ENCODE measurements at places on chromosomes 13 and 19.

GRCh38 chr13:79803989-79804388 lies 323.0 kb downstream of the NDFIP2 start:
- DNase-seq: no peak

DNA sequence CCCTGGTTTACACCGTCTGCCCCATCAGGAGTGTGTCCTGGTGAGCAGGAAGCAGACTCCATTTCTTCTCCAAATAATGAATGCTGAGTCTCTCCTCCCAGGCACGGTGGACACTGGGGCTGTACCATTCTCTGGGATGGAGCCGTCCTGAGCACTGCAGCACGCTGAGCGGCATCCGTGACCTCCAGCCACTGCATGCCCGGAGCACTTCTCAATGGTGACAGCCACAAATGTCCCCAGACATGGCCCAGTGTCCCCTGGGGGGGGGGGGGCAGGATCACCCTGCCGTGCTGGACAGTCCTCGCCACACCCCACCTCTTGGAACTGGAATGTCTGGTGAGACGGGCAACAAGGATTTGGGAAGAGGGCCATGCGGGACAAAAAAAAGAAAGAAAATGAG lies 37.4 kb downstream of the GNG7 start:
- peak; percentile 42 for DNase-seq

- no peak for DNase-seq
Measured at GRCh38 chr13:39341251-39341650, 261.7 kb downstream of the LHFPL6 start.

- DNase-seq: no peak
Measured at GRCh38 chr19:47230054-47230920, 712 bp downstream of the BBC3 start.

DNA sequence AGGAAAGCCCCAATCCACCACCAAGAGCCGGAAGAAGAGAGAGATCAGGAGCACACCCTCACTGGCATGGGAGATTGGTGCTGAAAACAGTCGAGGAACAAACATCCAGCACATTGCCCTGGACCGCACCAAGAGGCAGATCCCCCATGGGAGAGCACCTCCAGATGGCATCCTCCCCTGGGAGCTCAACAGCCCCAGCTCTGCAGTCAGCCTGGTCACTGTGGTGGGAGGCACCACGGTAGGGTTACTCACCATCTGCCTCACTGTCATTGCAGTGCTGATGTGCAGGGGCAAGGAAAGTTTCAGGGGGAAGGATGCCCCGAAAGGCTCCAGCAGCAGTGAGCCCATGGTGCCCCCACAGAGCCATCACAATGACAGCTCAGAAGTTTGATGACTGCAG lies 110.2 kb downstream of the STOML3 start:
- no peak for DNase-seq

- no peak for DNase-seq
Measured at GRCh38 chr13:77836423-77836822, 82.2 kb downstream of the EDNRB start.

GRCh38 chr13:47481536-47481935 lies 519.5 kb downstream of the SUCLA2 start:
- DNase-seq: no peak

GRCh38 chr13:28045861-28046260 lies 54.5 kb downstream of the FLT3 start:
- DNase-seq: no peak

DNA sequence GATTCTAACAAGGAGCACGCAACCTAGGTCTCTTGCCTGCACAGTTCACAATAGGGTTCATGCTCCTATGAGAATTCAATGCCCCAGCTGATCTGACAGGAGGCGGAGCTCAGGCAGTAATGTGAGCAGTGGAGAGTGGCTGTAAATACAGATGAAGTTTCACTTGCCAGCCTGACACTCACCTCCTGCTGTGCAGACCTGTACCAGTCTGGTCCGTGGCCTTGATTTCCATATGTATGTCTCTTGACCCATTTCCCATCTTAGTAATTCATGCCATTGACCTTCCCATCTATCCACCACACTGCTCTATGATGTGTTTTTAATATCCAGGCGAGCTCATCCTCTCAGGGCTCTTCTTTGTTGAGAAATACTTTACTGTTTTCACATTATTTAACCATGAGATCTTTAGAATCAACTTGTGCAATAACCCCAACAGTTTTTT lies 95.2 kb downstream of the LRCH1 start:
- DNase-seq: no peak

DNA sequence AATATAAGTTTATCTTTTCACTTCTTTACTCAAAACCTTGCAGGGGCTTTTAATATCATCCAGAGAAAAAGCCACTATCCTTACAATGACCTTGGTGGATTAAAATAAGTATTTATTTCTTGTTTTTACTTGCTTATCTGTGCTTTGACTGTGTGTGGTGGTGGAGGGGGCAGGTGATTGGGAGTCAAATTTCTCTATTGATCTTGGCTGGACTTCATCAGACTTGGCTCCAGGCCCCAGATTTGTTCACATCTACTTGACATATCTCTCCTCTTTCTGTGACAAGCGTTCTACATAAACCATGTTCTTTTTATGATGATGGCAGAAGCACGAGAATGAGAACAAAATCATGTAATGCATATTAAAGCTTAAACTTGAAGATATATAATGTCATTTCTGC lies 670.8 kb downstream of the PCDH17 start:
- DNase-seq: no peak

- DNase-seq: no peak
Measured at GRCh38 chr19:6457958-6458694, 1.5 kb downstream of the SLC25A23 start.

- DNase-seq: no peak
Measured at GRCh38 chr19:16445238-16446107, 26.3 kb downstream of the EPS15L1 start.

GRCh38 chr13:51518827-51519226 lies 65.4 kb upstream of the WDFY2 start:
- no peak for DNase-seq

DNA sequence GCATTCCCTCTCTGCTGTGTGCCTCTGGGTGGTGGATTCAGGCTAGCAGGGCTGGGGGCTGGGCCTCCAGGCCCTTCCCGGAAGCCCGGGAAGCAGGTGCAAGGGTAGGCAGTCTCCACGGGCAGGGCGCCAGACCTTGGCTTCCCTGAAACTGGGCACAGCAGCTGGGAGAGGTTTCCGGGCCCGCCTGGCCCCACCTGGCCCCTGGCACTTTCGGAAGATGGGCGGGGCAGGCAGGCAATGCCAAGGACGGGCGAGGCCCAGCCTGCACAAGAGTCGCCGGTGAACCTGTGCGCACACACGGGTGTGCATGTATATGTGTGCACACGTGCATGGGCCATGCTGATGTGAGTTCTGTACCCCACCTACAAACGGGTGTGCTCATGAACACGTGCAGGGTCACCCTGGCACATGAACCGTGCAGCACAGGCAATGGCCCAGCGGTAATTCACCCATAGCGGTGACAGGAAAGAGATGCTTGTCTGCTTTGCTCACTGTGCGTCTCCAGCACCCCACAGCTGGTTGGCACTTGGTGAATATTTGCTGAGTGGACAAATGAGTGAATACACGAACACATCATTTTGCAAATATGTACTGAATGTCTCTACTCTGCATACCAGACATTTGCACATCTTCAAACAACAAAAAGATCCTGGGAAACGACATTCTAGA lies 15.3 kb downstream of the GADD45B start:
- no peak for DNase-seq

GRCh38 chr19:7870571-7871436 lies 3.4 kb downstream of the PRR36 start:
- no peak for DNase-seq

DNA sequence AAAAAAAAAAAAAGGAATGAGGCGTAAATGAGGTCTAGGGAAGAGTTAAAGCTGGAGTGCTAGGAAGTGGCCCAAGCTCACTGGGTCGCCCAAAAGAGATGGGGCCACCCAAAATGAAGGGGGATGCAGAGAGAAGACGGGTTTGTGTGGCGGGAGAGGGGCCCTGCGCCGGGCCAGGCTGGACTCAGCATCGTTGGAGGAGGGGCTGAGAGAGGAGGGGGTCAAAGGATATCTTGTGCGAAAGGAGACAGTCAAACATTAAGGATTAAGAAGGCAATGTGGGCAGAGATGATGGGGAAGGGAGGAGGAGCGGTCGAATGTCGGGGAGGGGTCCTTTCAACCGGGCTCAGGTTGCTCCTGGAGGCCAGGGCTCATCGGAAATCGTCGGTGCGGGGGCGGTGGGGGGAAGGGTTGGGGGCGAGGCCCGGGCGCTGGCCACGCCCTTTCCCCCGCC lies 825 bp upstream of the CARM1 start:
- DNase-seq: no peak

GRCh38 chr13:28964803-28965202 lies 144.7 kb downstream of the MTUS2 start:
- no peak for DNase-seq

DNA sequence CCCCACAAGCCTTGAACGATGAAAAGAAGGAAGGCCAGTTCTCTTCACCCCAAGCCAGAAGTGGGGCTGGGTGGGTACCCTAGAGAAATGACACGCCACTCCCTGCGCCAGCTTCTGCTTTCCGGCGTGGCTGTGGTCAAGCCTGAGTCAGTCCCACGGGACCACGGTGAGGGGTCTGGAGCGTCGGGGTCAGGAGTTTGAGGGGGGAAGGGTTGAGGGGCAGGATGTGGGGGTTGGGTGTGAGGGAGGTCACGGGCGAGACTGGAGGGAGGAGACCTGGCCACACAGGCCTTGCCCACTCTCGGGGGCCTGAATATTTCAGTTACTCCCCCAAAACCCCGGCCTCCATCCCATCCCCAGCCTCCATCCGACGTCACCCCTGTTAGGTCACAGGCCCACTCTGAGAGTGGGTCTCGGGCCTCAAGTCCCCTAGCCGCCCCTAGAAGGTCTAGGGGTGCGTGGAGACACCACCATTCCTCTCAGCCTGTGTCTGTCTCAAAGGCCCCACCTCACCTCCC lies 500 bp upstream of the IFI30 start:
- DNase-seq: no peak

DNA sequence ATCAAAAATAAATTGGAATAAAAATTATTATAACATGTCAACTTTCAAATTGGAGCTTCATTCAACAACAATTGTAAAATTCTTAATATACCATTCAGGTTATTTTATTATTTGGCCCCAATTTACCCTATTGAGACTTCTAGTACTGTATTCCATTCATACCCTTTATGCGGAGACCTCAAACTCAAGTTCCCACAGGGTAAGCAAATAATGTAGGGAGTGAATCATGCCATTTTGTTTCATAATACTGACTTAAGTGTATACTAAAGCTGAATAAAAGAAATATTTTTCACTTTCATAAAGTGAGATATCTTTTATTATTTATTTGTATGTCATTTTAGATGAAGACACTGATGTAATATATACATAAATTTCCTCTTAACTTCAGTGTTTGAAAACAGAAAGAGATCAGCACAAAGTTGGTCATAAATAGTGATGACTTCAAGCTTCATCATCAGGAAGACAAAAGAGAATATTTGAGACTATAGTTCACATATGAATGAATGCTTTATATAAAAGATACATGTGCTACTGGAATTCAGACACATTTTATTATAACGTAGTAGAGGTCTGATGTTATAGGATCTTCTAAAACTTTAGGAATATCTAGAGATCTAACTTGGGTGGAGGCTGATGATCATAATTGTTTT lies 894.4 kb upstream of the PCDH9 start:
- no peak for DNase-seq

DNA sequence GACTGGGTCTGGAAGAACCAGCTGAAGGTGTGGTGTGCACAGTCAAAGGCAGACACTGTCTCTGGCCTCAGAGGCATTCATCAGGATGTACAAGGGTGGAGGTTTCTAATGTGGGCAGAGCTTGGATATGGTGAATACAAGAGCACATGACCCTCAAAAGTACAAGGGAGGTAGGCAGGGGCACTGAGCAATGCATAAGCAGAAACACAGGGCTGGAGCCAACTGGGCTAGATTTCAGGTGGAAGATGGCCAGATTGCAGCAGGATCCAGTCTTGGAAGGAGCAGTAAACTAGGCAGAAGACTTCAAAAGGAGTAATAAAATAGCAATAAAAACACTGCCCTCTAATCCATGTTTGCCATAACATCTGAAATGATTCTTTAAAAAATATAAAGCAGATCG lies 417.1 kb downstream of the OLFM4 start:
- DNase-seq: no peak

GRCh38 chr13:20344836-20345490 lies 112.8 kb upstream of the GJB6 start:
- no peak for DNase-seq

GRCh38 chr13:86409466-86410241 lies 610.4 kb upstream of the SLITRK6 start:
- DNase-seq: no peak

- no peak for DNase-seq
Measured at GRCh38 chr13:94342436-94343242, 136.8 kb downstream of the DCT start.

GRCh38 chr19:49042177-49042576 lies 1.5 kb upstream of the CGB5 start:
- no peak for DNase-seq

DNA sequence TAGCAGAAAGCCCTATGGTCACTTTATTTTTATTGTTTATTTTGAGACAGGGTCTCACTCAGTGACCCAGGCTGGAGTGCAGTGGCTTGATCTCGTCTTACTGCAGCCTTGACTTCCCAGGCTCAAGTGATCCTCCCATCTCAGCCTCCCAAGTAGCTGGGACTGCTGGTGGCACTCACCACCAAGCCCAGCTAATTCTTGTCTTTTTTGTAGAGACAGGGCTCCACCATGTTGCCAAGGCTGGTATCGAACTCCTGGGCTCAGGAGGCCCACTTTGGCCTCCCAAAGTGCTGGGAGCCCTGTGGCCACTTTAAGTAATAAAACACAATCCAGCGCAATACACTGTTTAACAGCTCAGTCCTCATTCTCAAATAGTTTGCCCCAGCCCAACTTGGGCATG lies 69.3 kb downstream of the NUFIP1 start:
- no peak for DNase-seq

DNA sequence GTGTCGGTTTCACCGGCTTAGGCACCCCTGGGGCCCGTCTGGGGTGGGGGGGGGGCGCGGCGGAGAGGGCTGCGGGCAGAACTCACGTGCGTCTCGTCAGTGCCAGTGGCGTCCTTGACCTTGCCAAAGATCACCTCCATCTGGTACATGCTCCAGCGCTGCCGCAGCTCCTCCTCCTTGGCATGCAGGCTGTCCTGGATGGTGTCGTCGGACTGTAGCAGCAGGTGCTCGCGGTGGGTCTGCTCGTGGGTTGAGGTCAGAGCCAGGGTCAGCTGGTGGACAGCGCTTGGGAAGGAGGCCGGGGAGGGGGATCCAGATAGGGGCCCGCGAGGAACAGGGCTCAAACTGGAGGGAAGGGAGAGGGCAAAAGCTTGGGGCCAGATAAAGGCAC lies 4.7 kb upstream of the RGL3 start:
- DNase-seq: no peak

Data from substantia nigra (tissue), 51 donors.